Progenitor cell of endocrine pancreas (in vitro differentiated cells): ENCODE measurements at places on chromosomes 7 and 10. TPM values are rescaled to one million over a fixed set of nuclear protein-coding genes. Genes with fewer than 3 reads are reported as not detected.

CYP2C8 gene
- 7.3 and 8.1 TPM in 2 replicates for total RNA-seq

EFCAB10 gene
- total RNA-seq = 0.53 and 0.73 TPM in 2 replicates

DGKI gene
- total RNA-seq = 0.41 and 0.91 TPM in 2 replicates

SYNPO2L gene
- 0.07 TPM in 1 of 2 replicates, not detected in the other for total RNA-seq

HOXA10 gene
- not detected in 2 replicates for total RNA-seq

PHYHIPL gene
- 1.3 and 2.5 TPM in 2 replicates for total RNA-seq

VWDE gene
- 5.8 and 5.9 TPM in 2 replicates for total RNA-seq

SEC31B gene
- total RNA-seq = 24.0 and 25.5 TPM in 2 replicates

VWC2 gene
- 0.02 TPM in 2 replicates for total RNA-seq

PTN gene
- total RNA-seq = 3.1 TPM in 2 replicates

GSTK1 gene
- 110 and 114 TPM in 2 replicates for total RNA-seq

PKD2L1 gene
- total RNA-seq = 0.38 TPM in 1 of 2 replicates, not detected in the other

GNGT1 gene
- not detected in 2 replicates for total RNA-seq

DOCK4 gene
- total RNA-seq = 28.8 and 33.8 TPM in 2 replicates

EXOC6 gene
- total RNA-seq = 20.6 and 21.7 TPM in 2 replicates

GDF10 gene
- not detected in 2 replicates for total RNA-seq

MARVELD1 gene
- total RNA-seq = 14.3 and 14.7 TPM in 2 replicates

BPGM gene
- 20.5 and 22.8 TPM in 2 replicates for total RNA-seq

FRA10AC1 gene
- 21.9 and 22.1 TPM in 2 replicates for total RNA-seq

DYNC1I1 gene
- total RNA-seq = 1.6 and 2.6 TPM in 2 replicates

TFR2 gene
- 0.62 and 0.93 TPM in 2 replicates for total RNA-seq

CDC14C gene
- 0.22 TPM in 1 of 2 replicates, not detected in the other for total RNA-seq

NXPH1 gene
- not detected in 2 replicates for total RNA-seq

ZNF394 gene
- 23.7 and 24.8 TPM in 2 replicates for total RNA-seq

KNDC1 gene
- total RNA-seq = 11.0 and 14.2 TPM in 2 replicates

MGAM2 gene
- total RNA-seq = 1.2 and 1.6 TPM in 2 replicates

SLC4A2 gene
- total RNA-seq = 208 and 213 TPM in 2 replicates

SPDYE9 gene
- total RNA-seq = 0.22 TPM in 1 of 2 replicates, not detected in the other

SP8 gene
- 1.1 and 2.1 TPM in 2 replicates for total RNA-seq

AGK gene
- total RNA-seq = 25.6 and 30.0 TPM in 2 replicates

HTR7 gene
- total RNA-seq = 0.93 TPM in 2 replicates

SLC26A5 gene
- 0.17 TPM in 1 of 2 replicates, not detected in the other for total RNA-seq

SLC39A12 gene
- not detected in 2 replicates for total RNA-seq

MYH16 gene
- not detected in 2 replicates for total RNA-seq

FGFR2 gene
- 146 and 149 TPM in 2 replicates for total RNA-seq

FOXK1 gene
- 47.6 and 47.8 TPM in 2 replicates for total RNA-seq

KIAA1549 gene
- total RNA-seq = 43.1 and 45.8 TPM in 2 replicates

SUGCT gene
- total RNA-seq = 5.7 and 6.2 TPM in 2 replicates

CBX3 gene
- 221 and 222 TPM in 2 replicates for total RNA-seq

SEMA3D gene
- 27.9 and 36.3 TPM in 2 replicates for total RNA-seq

CALML3 gene
- total RNA-seq = not detected in 2 replicates

OGDHL gene
- 9.1 and 11.7 TPM in 2 replicates for total RNA-seq

LRRD1 gene
- 0.31 and 0.34 TPM in 2 replicates for total RNA-seq

TEX47 gene
- not detected in 2 replicates for total RNA-seq

IFIT2 gene
- total RNA-seq = not detected in 2 replicates

TFEC gene
- total RNA-seq = not detected in 2 replicates

MMS19 gene
- total RNA-seq = 80.6 and 82.1 TPM in 2 replicates

HNRNPF gene
- 211 and 221 TPM in 2 replicates for total RNA-seq

MBL2 gene
- not detected in 2 replicates for total RNA-seq
